Left ventricle myocardium inferior (tissue), 1 donor: ENCODE measurements at places on chromosomes 2 and 18.

GRCh38 chr2:237932731-237933131, 34.1 kb upstream of the UBE2F start:
- H3K36me3 ChIP-seq: no peaks in the 10 kb centered on the region
- H3K27me3 ChIP-seq: no peaks in the 10 kb centered on the region
- no peak overlapping the region for H3K4me3 ChIP-seq
- H3K4me1 ChIP-seq: peaks cover 8% of the 10 kb centered on the region
- DNase-seq: no peak

- H3K27ac ChIP-seq: no peak overlapping the region
- H3K27me3 ChIP-seq: peaks cover 25% of the 10 kb centered on the region
- no peak for DNase-seq
- no peaks in the 10 kb centered on the region for H3K36me3 ChIP-seq
These were observed 461.4 kb downstream of the RNF144A start for GRCh38 chr2:7378591-7378990.

DNA sequence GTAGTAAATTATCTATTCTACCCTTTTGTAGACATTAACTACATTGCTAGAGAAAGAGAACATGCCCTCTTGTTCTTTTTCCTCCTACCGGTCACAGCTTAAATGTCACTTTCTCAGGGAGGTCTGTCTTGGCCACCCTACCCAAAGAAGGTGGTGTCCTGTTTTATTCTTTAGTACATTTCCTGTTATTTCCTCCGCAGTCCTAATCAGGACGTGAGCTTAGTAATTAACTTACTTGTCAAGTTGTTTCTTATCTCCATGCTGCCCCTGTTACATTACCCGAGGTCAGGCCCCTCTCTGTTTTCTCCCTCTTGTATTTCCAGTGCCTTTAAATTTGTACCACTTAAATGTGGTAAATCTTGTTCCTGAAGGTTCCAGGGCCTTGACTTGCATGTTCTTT, 73.7 kb upstream of the RMDN2 start:
- H3K4me3 ChIP-seq: no peak overlapping the region
- no peaks in the 10 kb centered on the region for H3K36me3 ChIP-seq
- DNase-seq: no peak
- H3K27me3 ChIP-seq: no peaks in the 10 kb centered on the region

DNA sequence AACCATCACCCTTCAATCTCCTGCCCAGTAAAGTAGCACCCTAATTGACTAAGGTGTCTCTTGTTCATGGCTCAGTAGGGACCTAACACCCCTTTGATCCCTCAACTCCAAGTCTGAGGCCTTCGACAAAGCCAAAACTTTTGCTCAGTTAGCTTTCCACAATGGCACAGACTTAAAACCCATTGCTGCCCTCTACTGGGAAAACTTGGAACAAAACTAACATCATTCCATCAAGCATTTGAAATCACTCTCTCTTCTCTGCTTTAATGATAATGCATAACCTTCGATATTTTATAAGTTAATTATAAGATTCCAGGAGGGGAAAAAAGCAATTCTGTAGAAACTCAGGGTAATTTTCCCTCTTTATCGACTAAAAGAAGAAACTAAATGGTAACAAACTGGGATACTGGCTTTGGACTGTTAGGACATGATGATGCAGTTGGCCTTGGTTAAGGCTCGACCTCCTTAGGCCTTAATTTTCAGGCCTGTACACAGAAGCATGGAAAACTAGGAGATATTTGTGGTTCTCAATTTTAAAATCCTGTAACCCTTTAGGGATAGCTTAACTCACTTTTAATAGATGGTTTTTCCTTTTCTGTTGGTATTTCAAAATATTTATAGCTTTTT, 127.8 kb downstream of the STK39 start:
- H3K27me3 ChIP-seq: no peaks in the 10 kb centered on the region
- no peak overlapping the region for H3K4me3 ChIP-seq
- peak overlapping the region; percentile 53 for H3K27ac ChIP-seq
- peaks cover 10% of the 10 kb centered on the region for H3K36me3 ChIP-seq
- H3K4me1 ChIP-seq: peaks cover 11% of the 10 kb centered on the region

- H3K4me3 ChIP-seq: no peak overlapping the region
- H3K27me3 ChIP-seq: peaks cover 94% of the 10 kb centered on the region
- no peak for DNase-seq
- no peaks in the 10 kb centered on the region for H3K36me3 ChIP-seq
- H3K4me1 ChIP-seq: no peaks in the 10 kb centered on the region
These were observed 121.9 kb downstream of the TMEM18 start for GRCh38 chr2:555164-555922.

- no peaks in the 10 kb centered on the region for H3K27me3 ChIP-seq
- H3K36me3 ChIP-seq: no peaks in the 10 kb centered on the region
- no peaks in the 10 kb centered on the region for H3K4me1 ChIP-seq
- no peak overlapping the region for H3K27ac ChIP-seq
- no peak for DNase-seq
These were observed 222.6 kb upstream of the ST6GAL2 start for GRCh38 chr2:107108556-107108955.

DNA sequence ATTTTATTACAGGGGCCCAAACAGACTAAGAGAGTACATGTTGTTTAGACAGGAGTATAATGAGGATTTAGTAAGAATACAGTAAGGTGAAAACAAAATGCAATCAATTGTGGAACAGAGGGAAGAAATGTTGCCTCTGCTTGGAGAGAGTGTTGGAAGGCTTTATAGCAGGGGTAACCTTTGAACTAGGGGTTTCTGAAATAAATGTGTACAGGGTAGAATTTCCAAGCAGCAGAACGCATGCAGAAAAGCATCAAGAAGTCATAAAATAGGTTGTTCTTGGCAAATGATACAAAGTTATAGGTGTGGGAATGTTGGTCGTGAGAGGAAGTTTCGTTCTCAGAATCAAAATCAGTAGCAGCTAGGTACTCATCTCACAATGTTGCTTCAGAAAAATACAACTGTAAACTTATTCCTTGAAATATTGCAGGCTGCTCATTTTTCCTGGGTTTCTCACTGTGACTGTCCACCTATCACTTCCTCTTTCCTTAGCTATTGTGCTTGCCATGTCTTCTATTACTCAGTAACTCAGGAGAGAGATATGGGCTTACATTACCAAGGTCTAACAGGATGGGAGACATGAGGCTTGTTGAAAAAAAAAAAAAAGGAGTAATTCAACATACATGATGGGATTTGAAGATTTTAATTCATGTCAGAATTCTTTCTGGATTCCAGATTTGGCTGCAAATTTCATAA, 17.1 kb upstream of the HNMT start:
- no peaks in the 10 kb centered on the region for H3K36me3 ChIP-seq
- no peak for DNase-seq
- H3K4me3 ChIP-seq: no peak overlapping the region
- no peaks in the 10 kb centered on the region for H3K4me1 ChIP-seq
- no peak overlapping the region for H3K27ac ChIP-seq

DNA sequence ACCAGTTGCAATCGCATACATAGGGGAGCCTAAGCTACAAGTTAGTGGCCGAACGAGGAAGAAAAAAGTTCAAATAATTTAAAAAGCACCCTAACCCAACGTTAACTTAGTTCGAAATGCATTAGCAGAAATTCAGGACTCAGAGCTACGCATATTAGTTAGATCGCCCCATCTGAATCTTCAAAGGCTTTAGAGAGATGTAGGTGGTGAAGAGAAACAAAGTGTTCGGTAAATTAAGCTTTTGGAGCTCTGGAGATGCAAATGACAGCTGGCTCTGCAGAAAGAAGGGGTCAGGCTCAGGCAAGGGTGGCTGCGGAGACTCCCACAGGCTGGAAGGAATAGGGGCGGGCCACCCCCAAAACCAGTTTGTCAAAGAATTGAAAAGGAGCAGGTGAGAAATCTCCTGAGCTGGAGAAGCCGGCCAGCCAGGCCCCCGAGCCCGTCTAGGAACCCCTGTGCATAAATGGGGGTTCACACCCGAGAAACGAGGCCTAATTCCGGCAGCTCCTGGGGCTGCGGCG, 621 bp downstream of the TXNL1 start:
- H3K4me1 ChIP-seq: peaks cover 57% of the 10 kb centered on the region
- no peak for DNase-seq
- peaks cover 3% of the 10 kb centered on the region for H3K36me3 ChIP-seq
- H3K27ac ChIP-seq: peak overlapping the region; percentile 93
- peak overlapping the region; percentile 85 for H3K4me3 ChIP-seq
